DMS79 treated with DMSO at 0.1 percent for 48 hours (cell line): ENCODE measurements at places on chromosomes 16 and 17.
A peak's percentile ranks its signal among the peaks of the same experiment; 100 is the strongest.

GRCh38 chr17:71217769-71218168 is 903.1 kb upstream of the SOX9 start:
- DNase-seq: no peak

GRCh38 chr16:87860553-87861299 is 8.6 kb downstream of the SLC7A5 start:
- no peak for DNase-seq

- DNase-seq: no peak
Measured at GRCh38 chr16:7419441-7419840, 86.8 kb downstream of the RBFOX1 start.

- no peak for DNase-seq
Measured at GRCh38 chr17:65409381-65409780, 152.1 kb downstream of the AXIN2 start.

- DNase-seq: no peak
Measured at GRCh38 chr17:76139801-76140660, 1.0 kb downstream of the FOXJ1 start.

GRCh38 chr17:79577485-79578187 is 33.2 kb downstream of the RBFOX3 start:
- no peak for DNase-seq

DNA sequence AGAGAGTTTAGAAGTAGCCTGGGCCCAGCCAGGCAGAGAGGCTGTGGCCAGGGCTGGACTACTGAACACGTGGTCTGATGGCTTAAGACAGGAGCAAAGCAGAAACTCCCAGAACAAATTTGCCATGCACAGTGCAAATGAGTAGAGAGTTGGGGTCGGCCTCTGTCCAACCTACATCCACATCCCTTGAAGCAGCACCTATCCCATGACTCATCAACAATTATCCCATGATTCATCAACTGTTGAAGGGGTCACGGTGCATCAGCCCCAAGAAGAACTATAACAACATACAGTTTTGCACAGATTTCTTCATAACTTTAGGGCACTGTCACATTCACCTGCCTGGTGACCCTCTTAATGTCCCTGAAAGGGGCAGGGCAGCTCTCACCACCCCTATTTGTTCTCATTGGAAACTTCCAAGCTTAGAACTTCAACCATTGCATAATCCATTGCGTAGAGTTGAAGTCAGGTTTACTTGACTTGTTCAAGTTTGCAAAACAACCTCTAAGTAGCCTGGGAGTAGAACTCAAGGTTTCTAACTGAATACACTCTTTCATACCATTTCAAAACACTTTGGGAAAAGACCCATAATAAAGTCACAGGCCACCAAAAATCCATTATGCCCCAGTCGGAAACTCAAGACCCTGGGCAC is 235.2 kb upstream of the CDH5 start:
- DNase-seq: no peak

DNA sequence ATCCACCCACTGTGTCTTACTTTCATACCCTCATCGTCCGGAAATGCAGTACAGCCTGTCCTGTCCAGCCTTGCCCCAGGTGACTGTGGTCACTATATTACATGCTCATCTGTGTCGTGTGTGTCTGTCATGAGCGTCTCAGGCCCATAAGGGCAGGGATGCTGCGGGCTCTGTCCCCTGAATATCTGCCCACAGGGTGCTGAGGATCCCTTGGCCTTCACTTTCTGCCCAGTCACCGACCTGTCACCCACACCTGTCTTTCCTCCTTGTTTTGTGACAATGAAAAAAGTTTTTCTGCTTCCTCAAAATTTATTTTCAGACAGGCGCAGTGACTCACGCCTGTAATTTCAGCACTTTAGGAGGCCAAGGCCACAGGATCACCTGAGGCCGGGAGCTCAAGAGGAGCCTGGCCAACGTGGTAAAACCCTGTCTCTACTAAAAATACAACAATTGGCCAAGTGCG is 1.4 kb upstream of the CTRB1 start:
- no peak for DNase-seq

DNA sequence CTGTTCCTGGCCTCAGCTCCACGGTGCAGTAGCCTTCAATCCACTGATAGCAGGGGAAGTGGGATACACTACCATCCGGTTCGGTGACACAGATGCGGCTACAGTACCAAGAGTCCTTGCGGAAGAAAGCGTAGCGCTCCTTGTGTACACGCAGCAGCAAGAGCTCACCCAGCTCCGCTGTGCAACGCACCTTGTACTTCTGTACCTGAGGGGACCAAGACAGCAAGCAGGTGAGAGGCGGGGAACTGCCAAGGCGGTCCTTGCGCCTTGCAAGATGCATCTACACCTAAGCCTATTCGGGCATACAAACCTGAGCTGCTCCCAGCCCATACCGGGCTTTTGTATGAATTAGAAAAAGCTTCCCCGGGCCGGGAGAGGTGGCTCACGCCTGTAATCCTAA is 1.5 kb downstream of the ALOXE3 start:
- DNase-seq: no peak

DNA sequence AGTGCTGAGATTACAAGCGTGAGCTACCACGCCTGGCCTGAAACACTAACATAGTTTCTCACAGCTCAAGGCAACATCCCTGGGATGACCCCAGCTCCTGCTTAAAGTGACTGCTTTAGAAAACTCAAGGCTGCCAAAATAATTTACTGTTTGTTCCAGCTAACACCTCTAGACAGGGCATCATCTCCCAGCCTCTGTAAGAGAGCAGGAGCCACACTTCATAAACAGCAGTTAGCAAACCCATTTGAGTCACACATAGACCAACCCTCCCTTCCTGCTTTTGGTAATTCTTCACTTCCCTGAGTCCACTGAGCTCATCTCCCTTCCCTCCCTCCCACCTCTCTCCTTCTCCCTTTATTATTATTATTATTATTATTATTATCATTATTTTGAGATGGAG is 201.3 kb downstream of the XYLT1 start:
- no peak for DNase-seq

GRCh38 chr17:57557834-57558681 is 187.0 kb downstream of the CCDC182 start:
- DNase-seq: peak; percentile 68

GRCh38 chr16:83807327-83807709 is 460 bp upstream of the HSBP1 start:
- no peak for DNase-seq

DNA sequence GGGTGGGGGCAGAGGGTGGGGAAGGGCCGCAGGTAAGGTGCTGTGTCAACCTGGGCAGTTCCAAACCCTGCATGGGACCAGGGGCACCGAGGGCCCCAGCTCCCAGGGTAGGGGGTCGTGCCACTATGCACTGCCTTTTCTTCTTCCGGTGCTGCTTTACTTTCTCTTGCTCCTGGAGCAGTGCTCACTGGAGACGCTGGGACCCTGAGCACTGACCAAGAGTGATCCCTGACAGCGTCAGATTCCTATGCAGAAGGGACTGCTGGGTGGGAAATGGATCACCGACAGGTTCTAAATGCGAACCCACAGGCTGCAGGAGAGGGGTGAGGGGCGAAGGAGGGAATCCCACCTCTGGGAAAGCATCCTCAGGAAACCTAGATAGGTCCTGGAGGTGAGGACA is 470.1 kb downstream of the SOX9 start:
- no peak for DNase-seq

DNA sequence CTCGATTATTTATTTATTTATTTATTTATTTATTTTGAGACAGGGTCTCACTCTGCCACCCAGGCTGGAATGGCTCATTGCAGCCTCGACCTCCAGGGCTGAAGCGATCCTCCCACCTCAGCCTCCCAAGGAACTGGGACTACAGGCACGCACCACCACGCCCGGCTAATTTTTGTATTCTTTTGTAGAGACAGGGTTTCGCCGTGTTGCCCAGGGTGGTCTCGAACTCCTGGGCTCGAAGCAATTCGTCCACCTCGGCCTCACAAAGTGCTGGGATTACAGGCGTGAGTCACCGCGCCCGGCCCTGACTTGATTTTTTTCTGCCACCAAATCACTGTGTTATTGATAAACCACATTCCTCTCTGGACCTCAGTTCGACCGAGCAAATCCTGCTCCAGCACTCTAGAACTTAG is 758 bp upstream of the RPL23A start:
- DNase-seq: no peak

DNA sequence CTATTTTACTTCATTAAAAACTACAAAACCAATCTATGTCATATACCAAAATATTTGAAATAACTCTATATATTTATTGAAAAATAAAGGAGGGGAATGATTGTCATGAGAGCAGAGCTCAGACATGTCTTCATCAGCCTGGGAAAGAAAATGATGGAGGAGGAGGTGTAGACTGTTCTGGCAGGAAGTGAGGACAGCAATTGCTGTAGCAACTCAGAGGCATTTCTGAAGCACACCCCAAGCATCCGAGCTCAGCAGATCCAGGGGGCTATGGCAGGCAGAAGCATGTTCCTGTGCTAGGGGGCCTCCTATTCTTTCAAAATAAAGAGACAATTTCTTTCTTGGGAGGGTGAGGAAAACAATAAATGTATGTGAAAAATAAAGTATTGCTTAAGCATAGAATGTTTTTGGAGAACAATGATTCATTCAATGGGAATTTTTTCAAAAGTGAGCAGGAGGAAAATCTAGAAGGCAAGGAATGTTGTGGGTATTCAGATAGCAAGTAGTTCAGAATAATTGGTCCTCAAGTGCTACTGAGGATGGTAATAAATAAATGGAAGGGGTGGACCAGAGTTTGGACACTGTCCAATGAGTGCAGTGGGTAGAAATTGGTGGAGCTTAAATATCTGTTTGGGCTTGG is 383.4 kb downstream of the CDH11 start:
- DNase-seq: no peak

DNA sequence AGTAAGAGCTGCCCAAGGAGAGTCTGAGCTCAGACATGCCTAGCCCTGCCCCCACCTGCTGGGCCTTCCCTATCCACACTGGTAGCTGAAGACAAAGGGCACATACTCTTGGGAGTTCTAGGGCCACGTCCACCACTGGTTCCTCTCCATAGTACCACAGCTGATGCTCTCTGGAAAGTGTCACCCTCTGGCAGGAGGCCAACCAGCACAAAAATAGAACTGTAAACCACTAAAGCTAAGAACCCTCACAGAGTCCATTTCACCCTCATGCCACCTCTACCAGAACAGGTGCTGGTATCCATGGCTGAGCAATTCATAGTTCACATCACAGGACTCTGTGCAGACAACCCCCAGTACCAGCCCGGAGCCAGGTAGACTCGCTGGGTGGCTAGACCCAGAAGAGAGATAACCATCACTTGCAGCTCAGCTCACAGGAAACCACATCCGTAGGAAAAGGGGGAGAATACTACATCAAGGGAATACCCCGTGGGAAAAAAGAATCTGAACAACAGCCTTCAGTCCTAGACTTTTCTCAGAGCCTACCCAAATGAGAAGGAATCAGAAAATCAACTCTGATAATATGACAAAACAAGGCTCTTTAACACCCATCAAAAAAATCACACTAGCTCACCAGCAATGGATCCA is 115.3 kb downstream of the CEP112 start:
- no peak for DNase-seq

DNA sequence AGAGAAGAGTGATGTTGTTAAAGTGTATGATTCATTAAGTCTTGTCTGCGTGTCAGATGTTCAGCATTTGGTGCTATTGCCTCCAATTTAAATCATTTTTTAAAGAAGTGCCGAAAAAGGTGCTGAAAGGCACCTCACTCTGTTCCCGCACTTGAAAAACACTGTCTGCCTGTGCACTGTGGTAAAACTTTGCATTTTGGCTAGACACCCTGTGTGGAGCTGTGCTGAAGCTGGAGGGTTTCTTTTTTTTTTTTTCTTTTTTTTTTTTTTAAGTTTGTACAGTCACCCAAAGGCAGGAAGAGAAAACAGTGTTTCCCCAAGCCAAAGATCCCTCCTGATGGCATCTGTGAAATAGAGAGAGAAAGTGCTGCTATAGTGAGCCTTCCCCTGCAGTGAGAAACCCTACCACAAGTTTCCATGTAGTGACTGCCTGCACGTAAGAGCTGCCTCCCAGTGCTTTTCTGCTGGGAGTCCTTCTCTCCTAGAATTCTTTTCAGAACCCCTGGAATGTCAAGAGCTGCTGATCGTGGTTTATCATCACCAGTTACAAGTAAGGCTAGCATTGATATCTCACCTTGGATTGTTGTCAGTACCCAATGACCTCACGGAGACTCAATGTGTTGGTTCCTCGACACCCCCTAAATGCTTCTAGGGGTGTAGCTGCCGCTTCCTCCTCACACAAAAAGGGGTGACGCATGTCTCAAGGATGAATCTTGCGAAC is 116.0 kb upstream of the SOX9 start:
- DNase-seq: no peak

GRCh38 chr16:64969221-64969620 is 152.6 kb downstream of the CDH11 start:
- no peak for DNase-seq

GRCh38 chr17:81302861-81303333 is 7.8 kb upstream of the SLC38A10 start:
- DNase-seq: no peak

DNA sequence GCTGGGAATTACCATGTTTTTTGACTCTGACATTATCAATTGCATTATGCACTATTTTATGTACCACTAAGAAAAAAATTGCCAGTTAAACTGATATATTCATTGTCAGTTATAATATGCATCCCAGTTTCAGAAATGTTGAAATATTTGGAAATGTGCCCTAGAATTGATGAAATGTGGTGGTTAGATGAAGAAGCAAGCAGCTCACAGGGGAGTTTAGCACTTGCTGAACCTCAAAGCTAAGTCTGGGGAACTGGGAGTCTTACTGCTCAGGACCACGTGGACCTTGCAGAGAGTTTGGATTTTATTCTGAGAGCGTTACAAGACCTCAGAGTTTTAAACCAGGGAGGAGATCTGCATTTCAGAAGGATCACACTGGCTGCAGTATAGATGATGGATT is 67.9 kb downstream of the TNRC6C start:
- no peak for DNase-seq

- DNase-seq: no peak
Measured at GRCh38 chr17:32240750-32241149, 24.9 kb upstream of the RHBDL3 start.

GRCh38 chr16:5045499-5046115 is 11.9 kb upstream of the NAGPA start:
- no peak for DNase-seq

DNA sequence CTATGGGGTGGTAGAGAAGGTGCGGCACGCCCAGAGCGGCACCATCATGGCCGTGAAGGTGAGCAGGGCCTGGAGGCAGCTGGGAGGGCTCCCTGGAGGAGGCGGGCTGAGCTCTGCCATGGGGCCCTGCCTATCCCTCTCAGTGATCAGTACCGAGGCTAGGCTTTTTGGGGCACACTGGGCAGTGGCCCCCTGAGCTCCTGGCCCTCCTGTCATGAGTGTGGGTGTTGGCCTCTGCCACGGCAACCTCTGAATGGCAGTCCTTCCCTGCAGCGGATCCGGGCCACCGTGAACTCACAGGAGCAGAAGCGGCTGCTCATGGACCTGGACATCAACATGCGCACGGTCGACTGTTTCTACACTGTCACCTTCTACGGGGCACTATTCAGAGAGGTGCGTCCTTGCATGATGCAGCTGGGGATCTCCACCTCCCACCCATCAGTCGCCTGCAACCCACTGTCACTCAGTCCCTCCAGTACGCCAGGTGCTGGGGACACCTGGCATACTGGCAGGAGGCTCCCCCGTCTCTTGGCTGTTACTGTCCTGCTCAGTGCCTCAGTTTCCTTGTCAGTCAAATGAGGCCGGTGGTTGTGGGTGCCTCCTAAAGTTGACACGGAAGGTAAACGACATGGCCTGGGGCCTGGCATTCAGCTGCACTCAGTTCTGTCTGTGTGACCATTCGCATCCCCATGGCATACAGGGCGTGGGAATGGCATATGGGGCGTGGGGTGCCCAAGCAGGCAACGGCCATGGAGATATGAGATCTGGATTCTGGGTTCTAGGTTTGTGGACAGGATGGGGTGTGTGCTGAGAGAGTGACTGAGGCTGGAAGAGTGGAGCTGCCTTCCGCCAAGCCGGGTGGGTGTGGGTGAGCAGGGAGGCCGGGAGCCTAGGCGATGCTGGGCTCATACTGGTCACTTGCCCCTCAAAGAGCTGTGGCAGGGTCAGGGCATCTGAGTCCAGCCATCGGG is 16.4 kb downstream of the MAP2K3 start:
- no peak for DNase-seq
